ENCODE measurements at places on chromosomes 7 and 10.

GRCh38 chr10:24824124-24824523 is 100.4 kb upstream of the ARHGAP21 start:
- DNase-seq: no peak

- DNase-seq: no peak
These were observed 11.9 kb downstream of the TMEM120A start for GRCh38 chr7:75982306-75983064.

GRCh38 chr7:23490357-23491135 is 20.3 kb upstream of the IGF2BP3 start:
- no peak for DNase-seq

DNA sequence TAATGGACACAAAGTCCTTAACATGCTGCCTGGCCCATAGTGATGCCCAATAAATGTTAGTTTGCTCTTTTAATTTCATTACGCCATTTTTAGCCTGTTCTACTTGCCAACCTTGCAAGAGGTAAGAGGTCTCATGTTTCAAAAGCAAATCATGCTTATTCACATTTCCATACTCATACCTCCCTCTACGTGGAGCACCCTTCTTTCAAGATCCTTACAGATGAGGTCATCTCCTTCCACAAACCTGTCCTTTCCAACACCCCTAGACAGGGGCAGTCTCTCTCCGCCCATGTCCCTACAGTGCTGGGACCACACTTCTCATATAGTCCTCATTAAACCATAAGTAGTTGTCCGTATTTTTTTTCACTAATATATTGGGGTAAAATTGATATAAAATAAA is 271.3 kb downstream of the FGFR2 start:
- no peak for DNase-seq

GRCh38 chr7:74627661-74628411 is 29.7 kb upstream of the GTF2I start:
- no peak for DNase-seq

- peak; percentile 2 for DNase-seq
These were observed 84.4 kb downstream of the RUNDC3B start for GRCh38 chr7:87712571-87712970.

DNA sequence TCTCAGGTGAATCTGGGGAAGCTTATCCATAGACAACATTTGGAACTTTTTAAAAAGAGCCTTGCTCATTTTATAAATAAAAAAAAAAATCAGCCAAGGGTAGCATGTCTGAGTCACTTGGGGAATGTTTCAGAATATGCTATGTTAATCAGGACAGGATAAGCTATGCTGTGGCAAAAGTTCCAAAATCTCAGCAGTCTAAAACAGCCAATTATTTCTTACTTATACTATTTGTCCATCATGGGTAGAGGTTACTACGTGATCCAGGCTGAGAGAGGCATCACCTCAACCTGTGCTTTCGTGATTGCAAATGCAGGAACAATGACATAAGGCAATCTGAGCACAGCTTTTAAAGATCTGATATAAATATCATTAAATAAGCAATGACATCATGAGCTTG is 6.5 kb downstream of the SLC13A1 start:
- no peak for DNase-seq

GRCh38 chr7:36626111-36626510 is 98.2 kb downstream of the AOAH start:
- DNase-seq: no peak

- DNase-seq: no peak
These were observed 986 bp upstream of the PPP2R2D start for GRCh38 chr10:131899695-131900349.

GRCh38 chr7:112509402-112509801 is 28.6 kb downstream of the LSMEM1 start:
- no peak for DNase-seq

GRCh38 chr7:95906851-95907250 is 134.5 kb downstream of the DYNC1I1 start:
- DNase-seq: no peak

DNA sequence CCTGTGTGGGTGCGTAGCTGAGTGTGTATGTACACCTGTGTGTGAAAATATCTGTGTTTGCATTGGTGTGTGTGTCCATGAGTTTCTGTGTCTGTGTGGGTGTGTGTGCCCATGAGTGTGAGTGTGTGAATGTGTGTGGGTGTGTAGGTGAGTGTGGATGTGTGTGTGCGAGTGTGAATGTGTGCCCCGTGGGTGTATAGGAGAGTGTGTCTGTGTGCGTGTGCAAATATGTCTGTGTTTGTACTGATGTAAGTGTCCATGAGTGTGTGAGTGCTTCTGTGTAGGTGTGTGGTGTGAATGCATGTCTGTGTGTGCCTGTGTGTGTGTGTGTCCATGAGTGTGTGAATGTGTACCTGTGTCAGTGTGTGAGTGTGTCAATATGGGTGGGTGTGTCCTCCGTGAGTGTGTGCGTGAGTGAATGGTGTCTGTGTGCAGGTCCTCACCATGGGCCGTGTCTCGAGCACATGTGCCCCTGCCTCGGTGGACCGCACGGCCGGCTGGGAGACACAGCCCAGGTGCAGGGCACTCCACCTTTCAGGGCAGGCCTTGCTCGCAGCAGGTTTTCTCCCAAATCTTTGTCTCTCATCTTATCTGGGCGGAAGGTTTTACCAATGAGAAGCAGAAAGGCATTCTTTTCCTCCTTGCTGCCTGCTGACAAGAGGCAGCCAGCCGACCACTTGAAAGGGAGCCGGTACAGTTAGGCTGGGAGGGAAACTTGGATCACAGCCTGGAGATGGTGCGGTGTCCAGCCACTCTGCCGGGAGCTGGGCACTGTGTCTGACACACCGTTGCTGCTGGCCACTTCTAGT is 107.1 kb upstream of the FAM20C start:
- no peak for DNase-seq

Data from amniotic stem cell (primary cell).